ENCODE measurements at places on chromosomes 4 and X.

DNA sequence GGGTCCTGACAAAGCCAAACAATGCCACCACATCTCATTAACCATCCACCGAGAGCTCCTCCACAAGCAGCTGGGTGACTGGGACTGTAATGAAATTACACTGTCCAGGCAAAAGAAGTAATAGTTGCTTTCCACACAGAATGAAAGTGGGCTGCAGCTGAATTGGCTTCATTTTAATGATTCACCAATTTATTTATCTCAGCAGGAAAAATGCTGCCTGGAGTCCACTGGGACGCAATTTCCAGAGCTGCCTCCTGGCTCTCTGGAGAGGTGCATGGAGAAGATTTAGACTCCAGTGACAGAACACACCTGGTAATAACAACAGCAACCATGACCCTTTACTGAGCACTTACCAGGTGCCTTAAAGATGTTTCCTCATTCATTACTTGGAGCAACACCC is 226.7 kb downstream of the LDB2 start:
- DNase-seq, result no peak

DNA sequence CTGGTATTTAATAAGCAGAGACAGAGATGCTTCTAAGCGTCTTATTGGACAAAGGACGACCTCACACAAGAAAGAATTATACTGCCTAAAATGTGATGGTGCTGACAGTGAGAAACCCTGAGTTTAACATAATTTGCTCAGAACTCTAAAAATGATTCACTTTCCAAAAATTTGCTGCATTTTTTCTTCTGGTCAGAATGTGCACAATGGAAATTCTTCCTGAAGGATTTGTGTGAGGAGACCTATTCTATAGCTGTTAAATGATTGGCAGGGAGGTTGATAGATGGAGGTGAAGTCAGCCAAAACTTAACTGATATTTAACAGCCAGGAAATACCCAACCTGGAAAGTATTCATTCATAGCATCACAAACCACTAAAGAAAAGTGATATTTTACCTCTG is 1.7 kb downstream of the MAGEC3 start:
- no peak for DNase-seq

GRCh38 chr4:144494280-144494679 is 151.7 kb upstream of the HHIP start:
- DNase-seq, result no peak

DNA sequence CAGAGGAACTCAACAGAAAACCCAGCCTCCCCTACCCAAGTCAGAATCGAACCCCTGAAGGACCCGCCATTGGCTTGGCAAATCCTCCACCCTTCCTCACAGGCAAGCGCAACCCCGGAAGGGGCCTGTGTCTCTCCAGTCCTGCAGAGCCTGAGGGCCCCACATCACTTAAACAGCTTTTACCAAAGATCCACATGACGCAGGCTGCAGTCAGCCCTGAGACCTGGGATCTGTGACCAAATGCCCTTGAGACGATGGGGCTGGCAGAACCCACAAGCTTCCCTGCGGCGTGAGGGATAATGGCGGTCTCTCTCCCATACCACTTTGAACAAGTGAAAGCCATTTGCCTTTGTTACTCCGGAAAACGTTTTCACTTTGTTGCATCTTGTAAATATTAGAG is 54.9 kb downstream of the ACOX3 start:
- DNase-seq, result no peak

DNA sequence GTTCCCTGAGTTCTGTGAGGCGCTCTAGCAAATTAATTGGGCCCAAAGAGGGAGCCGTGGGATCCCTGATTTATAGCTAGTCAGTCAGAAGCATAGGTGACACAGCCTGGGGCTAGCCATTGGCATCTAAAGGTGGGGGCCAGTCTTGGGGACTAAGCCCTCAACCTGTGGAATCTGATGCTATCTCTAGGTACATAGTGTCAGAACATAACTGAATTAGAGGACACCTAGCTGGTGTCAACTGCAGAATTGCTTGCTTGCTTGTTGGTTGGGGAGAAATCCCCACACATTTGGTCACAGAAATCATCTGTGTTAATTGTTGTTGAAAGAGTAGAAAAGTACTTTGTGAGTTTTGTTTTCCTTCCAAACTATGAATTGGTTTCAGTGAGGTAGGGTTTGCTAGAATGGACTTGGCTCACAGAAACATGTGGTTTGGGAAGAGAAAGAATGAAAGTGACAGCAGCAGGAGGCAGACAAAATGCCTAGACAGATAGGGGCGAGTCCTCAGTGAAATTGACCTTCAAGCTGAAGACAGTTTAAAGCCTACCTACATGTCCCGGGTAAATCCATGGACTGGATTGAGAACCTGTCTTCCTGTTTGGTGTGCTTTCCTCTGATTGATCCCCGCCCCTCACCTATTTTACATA is 12.8 kb upstream of the GPR82 start:
- DNase-seq, result no peak

- DNase-seq, result no peak
Observed at GRCh38 chrX:97119474-97120109, 235.9 kb downstream of the RPA4 start.

- no peak for DNase-seq
Observed at GRCh38 chrX:3378156-3378555, 31.7 kb upstream of the MXRA5 start.

GRCh38 chr4:147003956-147004809 is 58.5 kb upstream of the TTC29 start:
- no peak for DNase-seq

DNA sequence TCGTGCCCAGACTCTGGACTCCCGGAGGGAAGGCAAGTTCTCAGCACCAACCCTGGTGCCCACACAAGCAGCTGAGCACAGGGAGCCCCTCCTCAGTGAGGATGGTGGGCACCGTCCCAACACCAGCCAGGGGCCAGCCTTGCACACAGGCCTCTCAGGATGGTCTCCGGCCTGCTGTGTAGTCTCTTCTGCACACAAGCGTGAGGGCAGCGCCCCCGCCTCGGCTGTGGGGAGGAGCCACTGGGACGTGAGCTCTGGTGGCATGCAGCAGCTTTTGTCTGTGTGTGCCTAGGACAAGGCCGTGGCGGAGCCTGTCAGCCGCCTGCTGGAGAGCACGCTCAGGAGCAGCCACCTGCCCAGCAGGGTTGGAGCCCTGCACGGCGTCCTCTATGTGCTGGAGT is 16.1 kb upstream of the MSANTD1 start:
- DNase-seq, result no peak

GRCh38 chr4:185638093-185638492 is 102.8 kb upstream of the PDLIM3 start:
- no peak for DNase-seq

DNA sequence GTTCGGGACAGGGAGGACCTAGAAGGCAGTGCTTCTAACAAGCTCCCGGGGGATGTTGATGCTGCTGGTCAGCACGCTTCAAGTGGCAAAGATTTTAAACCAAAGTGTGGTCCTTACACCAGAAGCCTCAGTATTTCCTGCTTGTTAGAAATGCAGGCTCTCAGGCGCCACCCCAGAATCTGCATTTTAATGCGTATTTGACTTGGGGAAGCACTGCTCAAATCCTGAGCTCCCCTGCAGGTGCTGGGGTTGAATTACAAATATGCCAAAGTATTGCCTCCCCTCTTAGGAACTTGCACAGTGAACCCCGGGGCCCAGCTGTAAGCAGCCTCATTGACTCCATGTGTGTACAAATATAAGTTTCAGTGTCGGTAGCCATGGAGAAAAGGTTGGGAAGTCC is 70.8 kb upstream of the RAI2 start:
- DNase-seq, result no peak

GRCh38 chrX:137052643-137053235 is 18.9 kb upstream of the GPR101 start:
- DNase-seq, result no peak

- DNase-seq, result no peak
Observed at GRCh38 chr4:24719615-24720014, 75.8 kb upstream of the SOD3 start.

DNA sequence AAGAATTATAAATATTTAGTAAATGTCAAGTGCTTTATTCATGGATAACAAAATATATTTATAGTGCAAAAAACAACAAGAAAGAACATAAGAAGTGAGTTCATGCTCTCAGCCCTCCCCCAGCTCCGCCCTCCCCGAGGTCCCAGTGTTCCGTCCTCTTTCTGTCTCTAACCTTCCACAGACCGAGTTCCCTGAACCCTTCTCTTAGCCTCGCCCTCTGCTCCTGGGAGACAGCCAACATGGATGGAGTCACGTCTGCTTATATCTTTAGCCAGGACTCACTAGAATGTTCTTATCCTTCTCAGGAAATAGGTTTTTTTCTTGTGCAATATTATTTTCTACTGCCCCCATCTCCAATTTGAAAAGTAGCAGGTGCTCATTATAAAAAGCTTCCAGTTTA is 40.1 kb upstream of the HELT start:
- DNase-seq, result no peak

- no peak for DNase-seq
Observed at GRCh38 chr4:1644891-1645657, 39.0 kb downstream of the FAM53A start.

- DNase-seq, result no peak
Observed at GRCh38 chr4:48103483-48104139, 30.4 kb downstream of the TXK start.

DNA sequence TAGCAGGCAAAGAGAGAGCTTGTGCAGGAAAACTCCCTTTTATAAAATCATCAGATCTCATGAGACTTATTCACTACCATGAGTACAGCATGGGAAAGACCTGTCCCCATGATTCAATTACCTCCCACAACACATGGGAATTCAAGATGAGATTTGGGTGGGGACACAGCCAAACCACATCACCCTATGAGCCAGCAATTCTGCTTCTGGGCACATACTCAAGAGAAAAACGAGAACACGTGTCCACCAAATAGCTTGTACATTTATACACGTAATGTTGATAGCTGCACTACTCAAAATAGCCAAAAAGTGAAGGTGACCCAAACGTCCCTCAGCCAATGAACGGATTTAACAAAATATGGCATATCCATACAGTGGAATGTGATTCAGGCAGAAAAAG is 94.5 kb upstream of the DHRSX start:
- no peak for DNase-seq

DNA sequence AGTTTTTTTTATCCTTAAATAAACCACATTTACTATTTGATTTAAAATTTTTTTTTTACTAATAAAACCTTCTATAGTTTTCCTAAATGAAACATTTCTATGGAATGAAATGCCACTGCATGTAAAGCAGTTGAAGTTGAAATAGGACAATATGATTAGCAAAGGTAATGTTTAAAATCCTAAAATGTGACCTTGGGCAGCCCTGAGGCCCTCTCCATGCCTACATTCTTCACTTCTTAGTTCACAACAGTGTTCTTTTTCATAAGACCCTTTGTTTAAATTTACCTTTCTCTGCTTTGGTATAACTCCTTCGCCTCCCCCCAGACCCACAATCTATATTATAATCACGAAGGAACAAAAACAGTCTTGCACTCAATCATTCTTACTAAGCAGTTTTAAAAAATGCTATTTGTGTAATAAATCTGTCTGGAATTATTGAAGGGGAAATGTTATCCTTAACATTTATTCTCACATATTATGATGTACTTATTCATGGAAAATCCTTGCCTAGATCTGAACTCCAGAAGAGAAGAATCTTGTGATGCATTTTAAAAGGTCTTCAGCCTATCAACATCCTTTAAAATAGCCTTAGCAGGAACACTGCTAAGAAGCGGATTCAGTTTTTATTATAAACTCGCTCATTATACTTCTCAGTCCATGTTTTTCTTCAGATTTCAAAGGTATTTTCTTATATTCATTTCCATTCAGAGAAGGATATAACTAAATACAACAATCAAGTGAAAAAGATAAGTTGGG is 124.6 kb upstream of the NAP1L5 start:
- no peak for DNase-seq

GRCh38 chr4:151157543-151157942 is 58.1 kb downstream of the RPS3A start:
- DNase-seq, result no peak

GRCh38 chr4:84493092-84493850 is 5.8 kb downstream of the NKX6-1 start:
- DNase-seq, result no peak
